Chondrocyte (in vitro differentiated cells): ENCODE measurements at places on chromosomes 11 and 22. TPM values are rescaled to one million over a fixed set of nuclear protein-coding genes. Genes with fewer than 3 reads are reported as not detected.

Gene WT1
- not detected in 3 replicates for total RNA-seq

- no peak for DNase-seq
These were observed 79.2 kb upstream of the GRIK4 start for GRCh38 chr11:120432056-120433018.

Gene RTN4RL2
- total RNA-seq: 0.31 to 0.57 TPM in 2 of 3 replicates, not detected in the other

- DNase-seq: no peak
These were observed 11.9 kb downstream of the RBFOX2 start for GRCh38 chr22:36016684-36017083.

DNA sequence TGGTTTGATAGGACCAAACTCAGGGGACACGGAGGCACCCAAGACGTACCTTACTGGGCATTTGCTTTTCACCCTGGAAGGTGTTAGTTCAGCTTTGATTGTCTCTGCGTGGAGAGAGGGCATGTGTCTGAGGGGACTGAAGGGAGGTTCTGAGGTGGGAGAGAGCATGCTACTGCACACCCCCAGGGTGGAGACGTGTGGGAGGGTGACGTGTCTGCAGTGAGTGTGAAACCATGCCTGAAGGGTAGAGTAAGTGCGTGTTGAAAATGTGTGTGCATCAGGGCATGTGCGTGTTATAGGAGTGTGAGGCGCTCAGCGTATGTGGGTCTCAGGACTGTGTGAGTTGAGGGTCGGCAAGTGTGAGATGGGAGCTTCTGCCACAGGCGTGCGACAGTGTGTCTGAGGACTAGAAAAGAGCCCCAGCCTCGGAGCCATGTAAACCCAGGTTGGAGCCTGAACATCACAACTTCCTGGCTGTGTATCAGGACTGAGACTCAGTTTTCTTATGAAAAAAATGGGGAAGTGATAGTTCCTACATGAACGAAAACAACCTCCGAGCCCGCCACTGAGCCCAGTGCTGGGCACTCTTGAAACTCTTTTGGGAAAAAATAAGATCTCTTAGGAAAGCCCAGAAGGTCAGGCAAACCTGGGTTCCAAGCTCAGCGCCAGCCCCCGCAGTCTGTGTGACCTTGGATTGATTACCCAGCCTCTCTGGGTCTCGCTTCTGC lies 11.8 kb upstream of the KCNJ11 start:
- no peak for DNase-seq

- DNase-seq: no peak
These were observed at the start of gene GUCD1 for GRCh38 chr22:24554313-24555164. GUCD1 (minus strand) TSS chr22:24555138; CDS start chr22:24554991, 147 bp downstream.

Gene OLFML1
- 11.1 to 69.3 TPM (median 12.3 TPM) in 3 replicates for total RNA-seq

- DNase-seq: no peak
These were observed 47.7 kb upstream of the PPP6R3 start for GRCh38 chr11:68412593-68413475.
